ENCODE measurements at places on chromosomes 3 and 15. TPM values are rescaled to one million over a fixed set of nuclear protein-coding genes. Genes with fewer than 3 reads are reported as not detected.

Gene INSYN1
- 1.3 TPM for total RNA-seq

Gene DUOXA1
- 0.06 TPM for total RNA-seq

Gene SLC2A2
- total RNA-seq, result not detected

Gene GRAMD1C
- 0.41 TPM for total RNA-seq

Gene GOLGA8M
- not detected for total RNA-seq

Data from A549 treated with Mapracorat at 1 μM for 4 hours (cell line).